ENCODE measurements at places on chromosomes 4 and X.

GRCh38 chr4:67712650-67713528 lies 11.9 kb upstream of the UBA6 start:
- no peak for DNase-seq

- no peak for DNase-seq
Observed at GRCh38 chr4:108611365-108611764, 9.0 kb upstream of the RPL34 start.

DNA sequence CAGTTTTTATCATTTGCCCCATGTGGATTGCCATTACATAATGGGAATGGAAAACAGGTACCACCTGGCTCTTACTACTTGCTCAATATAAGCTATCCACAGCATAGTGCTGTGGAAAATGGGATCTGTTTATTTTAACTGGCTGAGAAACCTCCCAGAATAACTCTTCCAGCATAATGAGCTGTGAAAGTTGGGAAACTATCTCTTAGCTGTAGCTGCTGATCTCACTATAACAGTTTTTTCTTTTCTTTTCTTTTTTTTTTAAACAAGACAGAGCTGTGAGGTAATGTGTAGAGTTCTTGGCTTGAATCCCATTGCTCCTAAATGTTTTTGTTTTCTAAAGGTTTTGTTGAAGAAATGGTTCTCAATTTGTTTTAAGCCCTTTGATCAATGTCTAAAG lies 988.3 kb downstream of the PCDH19 start:
- DNase-seq = no peak

DNA sequence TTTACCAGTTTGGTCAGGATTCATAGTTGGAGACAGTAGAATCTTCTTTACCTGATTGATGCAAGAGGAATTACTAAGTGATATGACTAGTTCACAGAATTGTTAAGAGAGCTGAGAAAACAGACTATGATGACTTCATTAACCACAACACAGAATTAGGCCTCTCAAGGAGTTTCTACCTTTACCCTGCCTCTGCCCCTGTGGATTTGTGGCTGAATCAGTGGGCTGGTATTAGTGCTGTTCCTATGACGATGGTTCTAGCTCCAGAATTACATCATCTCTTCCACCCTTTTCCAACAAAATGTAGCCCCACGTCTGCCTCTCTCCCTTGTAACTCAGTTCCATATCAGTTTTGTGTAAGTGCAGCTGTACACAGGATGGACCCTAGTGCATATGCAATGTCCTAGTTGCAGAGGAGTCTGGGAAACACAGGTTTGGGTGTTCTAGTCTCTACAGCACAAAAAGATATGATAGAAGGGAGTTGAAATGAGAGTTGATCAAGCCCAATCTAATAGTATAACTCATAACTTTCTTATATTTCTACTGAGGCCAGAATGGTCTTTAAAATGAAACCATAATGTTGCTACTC lies 99.3 kb downstream of the ANXA5 start:
- DNase-seq = no peak

GRCh38 chr4:175413561-175413960 lies 398.5 kb downstream of the GPM6A start:
- DNase-seq = no peak

DNA sequence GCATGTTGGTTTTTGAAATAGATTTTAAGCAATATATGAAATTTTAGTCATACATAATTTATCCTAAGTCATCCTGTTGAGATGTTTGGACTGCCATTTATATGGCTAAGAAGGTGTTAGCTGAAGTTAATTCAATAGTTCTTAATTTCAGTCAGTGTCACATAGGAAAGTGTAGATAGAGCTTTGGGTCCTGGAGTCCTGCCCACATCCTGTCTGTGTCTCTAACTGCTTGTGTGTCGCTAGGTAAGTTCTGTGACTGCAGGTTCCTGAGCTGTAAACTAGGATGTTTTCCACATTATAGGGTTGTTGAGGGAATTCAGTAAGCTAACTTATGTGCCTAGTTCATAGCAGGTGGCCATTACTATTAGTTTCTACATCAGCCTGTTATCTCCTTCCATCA lies 20.7 kb downstream of the OFD1 start:
- no peak for DNase-seq

All from pulmonary artery endothelial cell (primary cell).